Muscle of back (tissue), 13 donors: ENCODE measurements at places on chromosomes 5 and 9.

DNA sequence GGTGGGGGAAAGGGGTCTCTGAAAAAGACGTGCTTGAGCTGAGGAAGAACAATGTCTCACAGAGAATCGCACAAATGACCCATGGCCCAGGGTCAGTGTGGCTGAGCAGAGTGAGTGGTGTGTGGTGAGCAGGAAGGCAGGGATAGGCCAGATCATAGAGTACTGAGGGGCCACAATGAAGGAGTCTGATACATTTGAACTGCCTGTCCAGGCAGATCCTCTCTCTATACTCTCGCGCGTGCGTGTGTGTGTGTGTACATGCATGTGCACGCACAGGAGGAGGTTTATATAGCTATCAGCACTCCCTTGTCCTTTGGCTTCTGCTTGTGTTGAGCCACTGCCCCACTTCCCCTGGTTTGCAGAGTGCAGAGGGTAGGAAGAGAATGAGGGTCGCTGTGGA lies 294.0 kb downstream of the ZNF608 start:
- no peak for DNase-seq

- no peak for DNase-seq
These were observed 143.7 kb downstream of the C5orf15 start for GRCh38 chr5:133824661-133825254.

DNA sequence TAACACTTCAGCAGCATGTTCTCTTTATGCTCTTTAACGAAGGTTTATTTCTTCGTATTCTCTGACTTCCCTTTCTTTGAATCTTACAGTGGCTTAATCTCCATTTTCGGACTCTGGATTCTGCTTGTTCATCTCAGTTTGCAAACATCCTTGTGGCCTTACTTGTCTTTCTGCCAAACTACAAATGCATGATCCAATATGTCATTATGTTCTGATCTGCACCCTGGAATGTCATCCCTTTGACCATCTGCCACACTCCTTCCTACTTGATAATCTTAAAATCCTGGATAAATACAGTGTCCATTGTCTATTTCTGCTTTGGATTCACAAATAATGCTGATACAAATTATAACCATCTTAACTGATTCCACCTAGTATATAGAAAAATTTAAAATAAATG lies 499.2 kb downstream of the CDH18 start:
- DNase-seq = no peak

- DNase-seq = no peak
These were observed 392.4 kb downstream of the NTRK2 start for GRCh38 chr9:85061969-85062368.

- no peak for DNase-seq
These were observed 11.1 kb downstream of the GM2A start for GRCh38 chr5:151264113-151264512.

DNA sequence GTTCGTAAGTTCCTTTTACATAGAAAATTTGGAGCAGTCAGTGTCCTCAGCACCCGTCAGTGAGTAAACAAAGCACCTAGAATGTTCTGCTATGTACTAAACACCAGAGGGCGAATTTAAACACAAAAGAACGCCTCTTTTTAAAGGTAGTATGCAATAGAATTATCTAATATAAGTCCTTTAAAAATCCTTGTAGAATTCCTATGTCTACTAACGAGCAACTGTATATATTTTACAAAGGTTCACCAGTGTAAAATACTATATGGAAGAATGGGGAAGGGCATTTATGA lies 499 bp upstream of the TMEM232 start:
- DNase-seq = no peak

DNA sequence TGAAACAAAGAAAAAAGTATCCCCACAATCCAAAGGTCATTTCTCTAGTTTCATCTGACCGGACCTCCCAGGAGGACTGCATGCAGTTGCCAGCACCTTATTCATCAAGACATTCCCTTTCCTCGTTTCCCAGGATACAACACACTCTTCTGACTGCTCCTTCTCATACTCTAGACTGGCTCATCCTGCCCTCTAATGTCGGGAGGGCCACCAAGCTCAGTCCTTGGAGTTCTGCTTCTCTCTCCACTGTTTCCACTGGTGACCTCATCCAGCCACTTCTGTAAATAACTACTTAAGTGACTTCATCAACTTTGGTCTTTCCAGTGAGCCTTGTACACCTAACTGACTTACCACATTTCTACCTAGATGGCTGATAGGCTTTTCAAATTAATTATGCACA lies 179.1 kb downstream of the EPB41L4A start:
- DNase-seq = no peak

GRCh38 chr5:77991084-77991483 lies 214.9 kb upstream of the TBCA start:
- no peak for DNase-seq

DNA sequence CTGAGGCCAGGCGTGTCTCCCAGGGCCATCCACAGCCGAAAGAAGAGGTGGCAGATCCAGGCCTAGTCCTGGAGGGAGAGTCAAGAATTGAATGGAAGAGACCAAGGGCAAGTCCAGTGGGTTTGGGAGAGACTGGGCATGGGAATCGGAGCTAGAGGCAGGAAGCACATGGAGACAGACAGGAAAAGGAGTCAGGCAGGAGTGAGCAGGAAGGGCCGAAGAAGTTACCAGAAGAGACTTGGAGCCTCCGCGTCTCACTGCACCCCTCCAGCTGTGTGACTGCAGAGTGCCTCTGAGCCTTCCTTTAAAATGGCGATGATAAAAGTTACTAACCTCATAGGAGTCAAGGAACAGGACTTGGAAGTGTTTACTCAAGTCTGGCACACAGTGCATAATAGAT lies 64.4 kb upstream of the ANGPTL2 start:
- DNase-seq = no peak

- DNase-seq = no peak
These were observed 61.7 kb upstream of the SUB1 start for GRCh38 chr5:32523625-32524024.

- DNase-seq = no peak
These were observed 210.4 kb upstream of the RFX3 start for GRCh38 chr9:3736161-3736560.

GRCh38 chr9:133950192-133950591 lies 41.9 kb downstream of the VAV2 start:
- peak; percentile 50 for DNase-seq

DNA sequence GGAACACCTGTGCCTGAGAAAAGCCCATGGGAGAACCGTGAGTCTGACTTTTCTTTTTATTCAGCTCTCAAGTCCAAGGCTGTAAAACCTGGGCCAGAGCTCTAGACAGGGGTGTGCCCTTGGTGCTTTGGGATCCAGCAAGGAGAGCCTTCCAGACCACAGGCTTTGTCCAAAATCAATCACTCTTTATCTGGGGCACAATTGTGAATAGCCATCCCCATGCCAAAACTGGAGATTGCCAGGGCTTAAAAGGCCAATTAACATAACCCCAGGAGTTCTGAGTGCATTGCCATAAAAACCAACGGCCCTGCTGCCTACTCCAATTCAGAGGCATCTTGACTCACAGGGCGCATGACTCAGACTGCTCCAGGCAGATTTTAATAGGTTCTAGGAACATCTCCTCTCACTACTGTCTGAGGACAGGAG lies 391.8 kb downstream of the ARHGEF28 start:
- no peak for DNase-seq

GRCh38 chr5:94442076-94442475 lies 176.3 kb downstream of the KIAA0825 start:
- DNase-seq = no peak

DNA sequence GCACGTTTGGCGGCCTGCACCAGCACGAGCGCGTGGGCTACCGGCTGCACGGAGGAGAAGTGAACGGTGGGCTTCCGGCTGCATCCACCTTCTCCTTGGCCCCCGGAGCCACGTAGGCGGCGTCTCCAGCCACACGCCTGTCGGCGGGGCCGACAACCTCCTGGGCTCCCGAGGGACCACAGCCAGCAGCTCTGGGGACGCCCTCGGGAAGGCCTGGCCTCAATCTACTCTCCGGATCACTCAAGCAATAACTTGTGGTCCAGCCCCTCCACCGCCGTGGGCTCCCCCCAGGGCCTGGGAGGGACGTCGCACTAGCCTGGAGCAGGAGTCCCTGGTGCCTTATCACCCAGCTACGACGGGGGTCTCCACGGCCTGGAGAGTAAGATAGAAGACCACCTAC lies 73.7 kb downstream of the INSL6 start:
- DNase-seq = no peak

GRCh38 chr9:104927216-104927911 lies 591 bp downstream of the ABCA1 start:
- DNase-seq = peak; percentile 44

GRCh38 chr5:107425541-107426031 lies 245.2 kb downstream of the EFNA5 start:
- DNase-seq = no peak

DNA sequence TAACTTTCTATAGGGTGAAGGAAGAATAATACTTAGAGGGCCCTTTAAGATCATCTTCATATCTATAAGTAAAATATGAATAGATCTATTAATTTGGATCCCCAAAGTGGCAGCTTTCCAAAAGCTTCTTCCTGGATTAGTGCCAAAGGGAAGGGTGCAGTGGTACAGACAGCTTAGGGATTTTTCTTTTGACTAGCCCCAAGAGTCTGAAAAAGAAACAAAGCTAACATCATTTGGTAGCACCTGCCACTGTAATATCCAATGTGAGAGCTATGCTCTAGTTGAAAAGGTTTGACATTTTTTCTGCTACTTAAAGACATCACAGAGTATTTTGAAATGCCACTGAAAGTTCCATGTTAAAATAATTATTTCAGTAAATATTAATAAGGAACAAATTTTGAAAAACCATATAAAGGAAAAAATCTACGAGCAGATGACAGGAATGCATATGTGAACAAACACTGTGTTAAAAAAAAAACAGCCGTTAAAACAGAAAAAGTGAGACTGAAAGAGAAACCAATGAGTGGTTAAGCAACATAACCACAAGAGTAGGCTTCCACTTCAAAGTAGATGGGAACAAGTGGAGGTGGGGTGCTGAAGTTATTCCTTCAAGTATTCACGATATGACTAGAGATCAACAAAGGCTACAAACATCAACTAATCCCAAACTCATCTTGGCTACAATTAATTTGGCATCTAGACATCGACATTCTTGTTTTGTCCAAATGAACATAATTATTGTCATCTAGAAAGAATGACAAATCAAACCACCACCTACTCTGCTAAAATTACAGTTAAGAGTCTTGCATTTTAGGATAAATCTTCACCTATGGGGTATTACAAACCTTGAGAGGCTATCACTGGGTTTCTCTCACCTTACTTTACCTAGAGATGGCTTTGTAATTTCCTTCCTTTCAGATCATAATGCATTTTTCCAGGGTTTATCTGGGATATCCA lies 137.5 kb downstream of the CPLANE1 start:
- no peak for DNase-seq

DNA sequence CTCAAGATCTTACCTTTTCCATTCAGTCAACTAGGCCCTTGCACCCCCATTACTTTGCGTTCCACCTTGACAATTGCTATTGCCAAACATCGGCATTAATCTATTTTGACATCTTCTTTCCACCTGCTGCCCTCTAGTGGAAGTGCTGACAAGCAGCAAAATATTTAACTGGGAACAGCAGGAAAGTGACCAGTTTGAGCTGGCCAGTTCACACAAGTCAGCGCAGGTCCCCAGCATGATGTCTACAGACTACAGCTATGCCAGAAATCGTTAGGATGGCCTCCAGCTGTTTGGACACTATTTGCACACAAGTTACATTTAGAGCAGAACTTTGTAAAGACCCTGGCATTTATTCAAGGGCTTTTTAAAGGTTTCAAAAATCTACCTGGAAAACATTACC lies 160.1 kb downstream of the GHR start:
- DNase-seq = peak; percentile 70

DNA sequence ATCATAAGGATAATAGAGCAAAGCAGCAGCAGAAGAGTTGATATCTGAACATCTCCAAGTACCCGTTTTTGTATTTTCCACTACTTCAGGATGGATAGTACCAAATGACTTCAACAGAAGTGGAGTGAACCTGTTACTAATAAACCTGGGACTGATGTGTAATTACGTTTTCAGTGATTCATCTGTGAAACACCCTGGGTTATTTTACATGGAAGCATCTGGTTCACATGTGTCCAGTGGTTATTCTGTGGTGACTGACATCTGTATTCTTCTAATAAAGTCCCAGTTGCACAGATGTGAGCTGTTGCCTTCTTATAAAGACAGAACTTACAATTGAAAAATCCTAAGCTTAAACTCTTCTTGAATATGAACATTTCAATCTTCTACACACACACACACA lies 139.7 kb upstream of the VCAN start:
- DNase-seq = no peak

GRCh38 chr5:173018358-173018757 lies 34.8 kb downstream of the ATP6V0E1 start:
- DNase-seq = no peak

GRCh38 chr9:89304834-89305188 lies 6.2 kb upstream of the CKS2 start:
- no peak for DNase-seq

DNA sequence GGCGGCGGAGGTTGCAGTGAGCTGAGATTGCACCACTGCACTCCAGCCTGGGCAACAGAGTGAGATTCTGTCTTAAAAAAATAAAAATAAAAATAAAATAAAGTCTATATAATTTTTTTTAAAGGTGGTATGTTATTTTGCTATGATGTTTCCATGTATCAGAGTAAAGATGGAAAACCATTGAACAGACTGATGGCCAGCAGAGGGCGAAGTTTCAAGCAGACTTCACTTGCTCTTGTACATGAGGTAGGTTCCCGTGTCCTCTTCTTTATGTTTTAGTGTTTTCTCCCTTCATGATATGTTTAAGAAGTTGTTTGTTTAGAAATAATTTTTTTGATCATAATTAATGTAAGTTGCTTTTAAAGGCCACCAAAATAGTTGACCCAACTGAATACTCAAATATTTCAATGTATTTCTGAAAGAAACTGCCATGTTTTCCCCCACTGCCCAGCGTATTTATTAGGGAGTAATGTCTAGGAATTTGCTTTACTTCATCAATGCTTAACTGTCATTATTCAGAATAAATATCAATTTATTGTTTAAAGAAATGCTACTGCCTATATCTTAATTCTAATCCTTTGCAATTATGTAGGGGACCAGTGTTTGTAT lies 146.4 kb downstream of the HACD4 start:
- peak; percentile 20 for DNase-seq

DNA sequence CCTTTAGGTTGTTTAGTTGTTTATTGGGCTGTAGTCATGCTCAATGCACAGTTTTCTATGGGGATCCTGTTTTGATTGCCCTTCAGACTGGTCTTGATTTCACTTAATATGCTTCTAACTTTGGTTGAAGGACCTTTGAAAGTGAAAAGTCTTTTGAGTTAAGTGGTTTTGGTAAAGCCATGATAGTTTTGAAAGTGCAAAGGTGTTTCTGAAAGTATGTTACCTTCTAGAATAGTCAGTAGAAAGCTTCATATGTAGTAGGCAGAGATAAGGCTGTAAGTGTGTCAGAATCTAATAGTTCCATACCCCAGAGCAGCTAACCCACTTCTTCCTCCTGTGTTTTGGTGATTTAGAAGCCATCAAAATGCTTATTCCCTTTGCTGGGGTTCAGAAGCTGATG lies 46.1 kb downstream of the RASGRF2 start:
- no peak for DNase-seq

DNA sequence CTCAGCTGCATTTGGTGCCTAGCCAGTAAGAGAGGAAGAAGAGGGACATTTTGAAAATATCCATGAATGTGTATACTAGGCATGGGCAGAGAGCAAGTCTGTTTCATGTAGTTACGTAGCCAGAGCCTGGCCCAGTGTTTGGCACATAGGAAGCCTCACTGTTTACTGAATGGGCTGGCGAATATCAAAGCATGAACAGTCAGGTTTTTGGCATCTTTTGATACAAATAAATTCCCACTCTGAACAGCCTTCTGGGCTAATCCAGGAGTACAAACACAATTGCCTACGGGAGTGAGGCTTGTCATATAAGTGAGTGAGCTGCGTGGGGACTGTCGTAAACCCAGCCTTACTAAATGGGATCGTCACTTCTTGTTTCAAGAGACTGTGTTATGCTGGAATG lies 253.1 kb upstream of the PANK3 start:
- DNase-seq = no peak
